Esophagus squamous epithelium (tissue), 5 donors: ENCODE measurements at places on chromosomes 5 and 9. TPM values are rescaled to one million over a fixed set of nuclear protein-coding genes. Genes with fewer than 3 reads are reported as not detected.

Gene TRPM3
- under 0.01 TPM for total RNA-seq

Gene PCDHB10
- total RNA-seq, result 1.2 TPM

Gene TSLP
- total RNA-seq, result 0.83 TPM

Gene ZFP2
- total RNA-seq, result 0.95 TPM

Gene TRIM7
- total RNA-seq, result 52.0 TPM

Gene PCDHAC1
- 0.06 TPM for total RNA-seq

Gene IRX1
- not detected for total RNA-seq

Gene PCSK5
- total RNA-seq, result 33.8 TPM

Gene PRRX2
- total RNA-seq, result 3.8 TPM

Gene IFNK
- not detected for total RNA-seq

Gene FOXD4L5
- total RNA-seq, result not detected

GRCh38 chr9:76808636-76809035, 44.4 kb downstream of the PCA3 start:
- H3K27me3 ChIP-seq, result peaks cover 12% of the 10 kb centered on the region
- H3K27ac ChIP-seq, result no peak overlapping the region
- H3K36me3 ChIP-seq, result no peaks in the 10 kb centered on the region
- H3K4me3 ChIP-seq, result no peak overlapping the region
- no peaks in the 10 kb centered on the region for H3K4me1 ChIP-seq

GRCh38 chr5:68240202-68240601, 24.6 kb downstream of the PIK3R1 start:
- peaks cover 25% of the 10 kb centered on the region for H3K4me1 ChIP-seq
- no peaks in the 10 kb centered on the region for H3K27me3 ChIP-seq
- H3K4me3 ChIP-seq, result no peak overlapping the region

- H3K4me3 ChIP-seq, result peak overlapping the region; percentile 74
- peaks cover 43% of the 10 kb centered on the region for H3K4me1 ChIP-seq
- DNase-seq, result peak; percentile 59
- peaks cover 3% of the 10 kb centered on the region for H3K27me3 ChIP-seq
These were observed 435 bp downstream of the ZNF189 start for GRCh38 chr9:101398930-101399642.

GRCh38 chr9:98654247-98654646, 54.5 kb downstream of the GABBR2 start:
- no peaks in the 10 kb centered on the region for H3K4me1 ChIP-seq
- no peak overlapping the region for H3K27ac ChIP-seq
- no peak for DNase-seq
- H3K27me3 ChIP-seq, result peaks cover 16% of the 10 kb centered on the region

GRCh38 chr5:160641405-160641804, 210.6 kb downstream of the ATP10B start:
- no peak overlapping the region for H3K4me3 ChIP-seq
- no peak for DNase-seq
- no peak overlapping the region for H3K27ac ChIP-seq
- H3K36me3 ChIP-seq, result no peaks in the 10 kb centered on the region
- no peaks in the 10 kb centered on the region for H3K4me1 ChIP-seq

GRCh38 chr5:34914671-34915138, 599 bp downstream of the RAD1 start:
- no peak for DNase-seq
- H3K4me1 ChIP-seq, result peaks cover 22% of the 10 kb centered on the region
- H3K27me3 ChIP-seq, result no peaks in the 10 kb centered on the region
- H3K27ac ChIP-seq, result peak overlapping the region; percentile 88
- H3K36me3 ChIP-seq, result peaks cover 3% of the 10 kb centered on the region

GRCh38 chr5:37834542-37835379, 5.1 kb downstream of the GDNF start:
- H3K36me3 ChIP-seq, result no peaks in the 10 kb centered on the region
- H3K4me3 ChIP-seq, result peak overlapping the region; percentile 8
- peaks cover 14% of the 10 kb centered on the region for H3K27me3 ChIP-seq
- peak overlapping the region; percentile 52 for H3K27ac ChIP-seq
- DNase-seq, result no peak

- H3K36me3 ChIP-seq, result no peaks in the 10 kb centered on the region
- H3K27ac ChIP-seq, result no peak overlapping the region
- DNase-seq, result no peak
- no peaks in the 10 kb centered on the region for H3K4me1 ChIP-seq
- no peaks in the 10 kb centered on the region for H3K27me3 ChIP-seq
- H3K4me3 ChIP-seq, result no peak overlapping the region
These were observed 38.9 kb downstream of the DNAJC21 start for GRCh38 chr5:34968258-34968657.

DNA sequence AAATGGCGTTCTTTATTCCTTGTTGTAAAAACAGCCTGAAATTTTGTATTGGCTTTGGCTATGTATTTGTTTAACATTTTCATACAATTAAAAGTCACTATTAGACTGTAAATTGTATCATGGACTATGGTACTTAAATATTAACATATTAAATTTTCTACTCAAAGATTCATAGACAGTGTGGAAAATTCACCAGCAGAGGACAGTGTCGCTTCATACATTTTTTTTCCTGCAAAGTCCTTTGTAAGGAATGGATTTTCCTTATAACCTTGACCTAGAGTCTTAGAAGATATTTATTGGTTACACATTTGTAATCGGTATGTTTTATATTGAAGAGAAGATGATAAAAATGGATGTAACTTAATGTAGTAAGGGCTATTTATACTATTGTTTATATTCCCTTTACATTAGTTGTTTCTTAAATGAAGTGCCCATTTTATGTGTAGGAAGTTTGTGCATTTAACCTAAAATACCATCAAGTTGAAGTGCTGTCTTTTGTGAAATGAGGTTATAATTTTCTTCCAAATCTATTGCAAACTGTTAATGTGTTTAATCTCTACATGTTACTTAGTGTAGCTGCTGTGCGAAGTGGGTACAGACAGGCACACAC, 150.1 kb downstream of the KDM4C start:
- H3K4me3 ChIP-seq, result no peak overlapping the region
- no peaks in the 10 kb centered on the region for H3K4me1 ChIP-seq
- H3K27ac ChIP-seq, result no peak overlapping the region

DNA sequence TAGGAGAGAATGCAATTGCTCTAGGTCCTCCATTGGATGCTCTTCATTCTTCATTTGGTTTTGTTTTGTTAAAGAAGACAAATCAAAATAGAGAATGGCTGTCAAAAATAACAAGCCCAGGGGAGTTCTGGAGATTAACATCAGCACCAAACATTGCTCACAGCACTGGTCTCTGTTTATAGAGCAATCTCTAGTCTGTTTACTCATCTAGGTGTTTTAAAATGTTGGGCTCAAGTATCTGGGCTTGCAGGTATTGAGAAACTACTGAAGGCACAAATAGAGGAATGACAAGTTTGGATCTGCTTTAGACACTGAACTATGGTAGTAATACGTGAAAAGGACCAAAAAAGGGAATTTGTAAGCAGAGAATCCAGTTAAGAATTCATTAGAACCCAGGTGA, 77.0 kb upstream of the TMC1 start:
- peaks cover 42% of the 10 kb centered on the region for H3K4me1 ChIP-seq
- H3K27me3 ChIP-seq, result no peaks in the 10 kb centered on the region
- no peak for DNase-seq
- no peak overlapping the region for H3K27ac ChIP-seq

- no peaks in the 10 kb centered on the region for H3K36me3 ChIP-seq
- DNase-seq, result no peak
- H3K4me1 ChIP-seq, result no peaks in the 10 kb centered on the region
These were observed 119.6 kb upstream of the KLF9 start for GRCh38 chr9:70534061-70534460.
